OCI-M1 (cell line): ENCODE measurements at places on chromosomes 2 and 18.

DNA sequence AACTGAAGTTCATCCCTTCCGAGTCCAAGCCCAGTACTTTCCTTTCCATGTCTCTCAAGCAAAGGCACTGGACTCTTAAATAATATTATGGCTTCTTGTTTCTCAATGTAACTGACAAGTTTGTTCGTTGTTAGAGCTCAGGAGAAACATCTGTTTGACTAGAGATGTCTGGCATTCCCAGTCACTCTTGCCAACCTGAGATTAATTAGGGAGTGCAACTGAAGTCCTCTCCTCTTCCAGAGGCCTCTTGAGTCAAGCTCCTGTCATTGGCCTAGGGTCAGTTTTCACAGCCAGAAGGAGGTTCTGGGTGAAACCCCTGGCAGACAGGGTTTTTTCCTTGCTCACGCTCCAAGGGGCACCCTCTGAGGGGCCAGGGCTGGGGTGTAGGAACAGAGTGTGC, 196.1 kb downstream of the AGPS start:
- DNase-seq = no peak

DNA sequence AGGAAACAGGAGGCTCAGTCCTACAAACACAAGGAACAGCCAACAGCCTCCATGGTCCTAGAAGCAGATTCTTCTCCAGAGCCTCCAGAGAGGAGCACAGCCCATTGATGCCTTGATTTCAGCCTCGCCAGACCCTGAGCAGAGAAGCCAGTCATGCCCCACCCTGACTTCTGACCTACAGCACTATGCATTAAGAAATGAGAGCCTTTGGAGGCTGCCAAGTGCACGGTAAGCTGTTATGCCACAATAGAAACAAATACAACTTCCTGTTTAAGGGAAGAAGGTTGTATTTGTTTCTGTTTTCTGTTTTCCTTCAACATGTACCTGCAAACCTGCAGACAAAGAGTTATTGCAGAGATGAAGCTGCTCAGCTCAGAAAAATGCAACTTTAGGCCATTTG, 181.3 kb upstream of the AGAP1 start:
- DNase-seq = no peak

DNA sequence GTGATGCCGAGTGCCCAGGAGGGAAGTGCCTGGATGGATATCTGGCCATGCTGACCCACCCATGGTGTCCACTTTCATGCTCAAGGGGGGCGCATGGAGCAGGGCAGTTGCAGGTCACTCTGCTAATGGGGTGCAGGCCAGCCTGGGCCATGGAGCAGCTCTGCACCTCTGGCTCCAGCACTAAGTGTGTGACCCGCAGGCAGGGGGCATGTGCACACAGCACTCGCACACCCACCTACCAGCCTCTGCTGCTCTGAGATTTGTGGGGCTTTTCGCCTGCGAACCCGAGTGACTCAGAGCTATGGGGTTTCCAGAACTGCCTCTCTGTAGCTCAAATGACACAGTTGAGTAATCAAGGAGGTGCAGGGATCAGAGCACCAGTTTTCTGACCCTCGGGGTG, 66.2 kb downstream of the CYP26B1 start:
- no peak for DNase-seq

- DNase-seq = no peak
Measured at GRCh38 chr2:201532686-201533304, 81.3 kb downstream of the STRADB start.

DNA sequence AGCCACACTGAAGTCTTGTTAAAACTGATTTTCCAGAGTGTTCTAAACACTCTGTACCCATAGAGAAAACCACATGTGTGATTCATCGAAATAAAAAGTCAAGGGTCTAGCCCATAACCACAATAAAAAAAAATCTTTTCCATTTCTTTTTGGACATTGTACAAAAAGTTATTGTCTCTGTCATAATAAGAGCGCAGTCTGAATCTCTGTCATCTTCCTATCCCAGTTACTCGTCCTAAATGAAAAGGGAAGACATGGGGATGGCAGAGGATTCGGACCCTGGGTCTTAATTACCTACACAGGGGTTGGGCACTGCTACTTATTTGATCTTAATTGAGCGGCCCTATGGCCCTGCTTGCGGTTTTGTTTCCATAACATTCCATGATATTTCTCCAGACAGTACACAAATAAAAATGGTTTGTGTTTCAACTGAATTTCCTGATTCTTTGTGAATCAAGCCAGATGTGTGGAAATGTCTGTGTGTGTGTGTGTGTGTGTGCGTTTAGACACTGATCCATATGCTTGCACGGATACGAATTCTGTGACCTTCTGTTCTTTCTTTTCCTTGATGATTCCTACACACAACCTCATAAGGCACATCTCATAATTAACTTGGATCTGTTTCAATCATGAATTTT, 133.4 kb upstream of the SPATS2L start:
- no peak for DNase-seq

DNA sequence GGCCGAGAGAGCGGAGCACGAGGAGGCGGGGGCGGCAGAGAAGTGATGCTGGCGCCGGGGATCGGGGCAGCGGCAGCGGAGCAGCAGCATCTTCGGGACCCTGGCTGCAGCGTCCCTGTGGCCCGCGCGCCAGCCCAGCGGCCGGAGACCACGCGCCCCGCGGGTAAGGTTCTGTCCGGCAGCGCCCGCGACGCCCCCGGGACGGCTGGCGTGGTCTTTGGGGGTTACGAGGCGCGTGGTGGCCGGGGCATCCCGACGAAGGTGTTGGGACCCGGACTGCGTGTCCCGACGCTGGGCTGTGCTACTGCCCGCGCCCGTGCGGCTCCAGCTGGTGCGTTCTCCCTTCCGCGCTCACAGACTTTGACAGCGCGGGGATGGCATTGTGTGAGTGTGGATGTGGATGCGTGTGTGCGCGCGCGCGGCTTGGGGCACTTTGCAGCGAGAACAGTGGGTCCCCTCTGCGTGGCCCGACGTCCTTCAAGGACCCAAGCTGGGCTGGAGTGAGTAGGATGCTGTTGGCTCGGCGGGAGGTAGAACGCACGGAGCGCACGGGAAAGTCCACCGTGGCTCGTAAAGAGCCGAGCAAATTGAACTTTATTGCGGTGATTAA, 405.0 kb downstream of the XIRP2 start:
- DNase-seq = no peak

DNA sequence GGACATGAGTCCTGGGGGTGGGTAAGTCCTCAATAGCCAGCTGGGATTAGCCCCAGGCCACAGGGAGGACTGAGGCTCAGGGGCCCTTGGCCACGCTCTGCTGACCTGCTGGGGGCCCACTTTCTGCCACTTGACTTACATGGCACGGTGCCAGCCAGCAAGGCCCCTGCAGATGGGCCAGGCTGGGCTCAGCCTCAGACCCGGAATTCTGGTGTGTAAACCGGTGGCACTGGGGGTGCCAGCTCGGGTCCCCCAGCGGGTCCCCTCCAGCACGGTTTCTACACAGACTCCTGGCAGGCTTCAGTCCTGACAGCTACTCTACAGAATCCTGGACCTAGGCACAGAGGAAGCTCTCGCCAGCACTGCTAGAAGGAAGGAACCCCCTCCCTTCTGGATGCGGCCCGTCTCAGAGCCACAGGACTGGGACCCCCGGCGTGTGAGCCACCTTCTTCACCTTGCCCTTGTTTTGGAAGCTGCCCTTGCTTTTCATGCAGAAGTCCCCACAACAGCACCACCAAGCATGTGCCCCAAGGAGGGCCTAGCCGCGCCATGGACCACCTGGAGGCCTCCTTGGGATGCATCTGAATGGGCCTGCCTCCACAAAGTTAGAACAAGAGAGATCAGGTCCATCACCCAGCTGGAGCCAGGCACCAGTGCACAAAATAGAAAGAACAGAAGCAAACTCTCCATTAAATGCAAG, 8.0 kb downstream of the HDAC4 start:
- DNase-seq = no peak

- DNase-seq = no peak
Measured at GRCh38 chr2:86477349-86477748, 36.2 kb downstream of the KDM3A start.

DNA sequence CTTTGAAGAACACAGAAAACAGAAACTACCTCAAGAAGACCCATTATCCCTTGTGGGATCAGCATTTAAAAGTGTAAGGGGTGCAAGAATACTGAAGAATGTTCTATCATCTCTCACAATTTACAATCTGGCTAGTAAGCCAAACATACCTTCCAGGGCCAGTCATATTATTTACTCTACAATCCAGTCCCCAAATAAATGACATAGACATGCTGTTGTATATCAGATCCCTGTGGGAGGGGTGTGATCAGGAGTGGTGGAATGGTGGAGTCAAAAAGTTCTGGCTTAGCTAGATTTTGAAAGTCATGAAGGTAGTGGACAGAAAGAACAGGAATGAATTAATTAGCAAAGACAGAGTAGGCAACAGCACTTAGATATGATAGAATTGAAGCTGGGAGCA, 1.8 kb upstream of the ITPRID2 start:
- DNase-seq = no peak

DNA sequence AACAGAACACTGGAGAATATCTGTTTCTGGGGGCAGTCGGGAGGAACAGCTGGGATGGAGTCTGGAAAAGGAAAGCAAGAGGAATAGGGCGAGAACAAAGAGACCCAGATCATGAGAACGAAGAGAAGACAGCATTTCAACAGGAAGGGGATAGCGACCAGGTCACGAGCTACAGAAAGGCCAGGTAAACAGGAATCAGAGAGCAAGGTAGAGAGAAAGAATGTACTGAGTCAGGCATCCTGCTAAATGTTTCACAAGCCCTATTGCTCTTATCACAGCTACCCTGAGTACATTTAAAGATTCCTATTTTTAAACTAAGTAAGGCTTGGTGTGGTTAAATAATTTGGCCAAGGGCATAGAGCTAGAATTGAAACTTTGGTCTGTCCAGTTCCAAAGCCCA, 254.9 kb upstream of the RAB12 start:
- no peak for DNase-seq

GRCh38 chr2:144358979-144359541, 160.9 kb downstream of the ZEB2 start:
- peak; percentile 58 for DNase-seq

DNA sequence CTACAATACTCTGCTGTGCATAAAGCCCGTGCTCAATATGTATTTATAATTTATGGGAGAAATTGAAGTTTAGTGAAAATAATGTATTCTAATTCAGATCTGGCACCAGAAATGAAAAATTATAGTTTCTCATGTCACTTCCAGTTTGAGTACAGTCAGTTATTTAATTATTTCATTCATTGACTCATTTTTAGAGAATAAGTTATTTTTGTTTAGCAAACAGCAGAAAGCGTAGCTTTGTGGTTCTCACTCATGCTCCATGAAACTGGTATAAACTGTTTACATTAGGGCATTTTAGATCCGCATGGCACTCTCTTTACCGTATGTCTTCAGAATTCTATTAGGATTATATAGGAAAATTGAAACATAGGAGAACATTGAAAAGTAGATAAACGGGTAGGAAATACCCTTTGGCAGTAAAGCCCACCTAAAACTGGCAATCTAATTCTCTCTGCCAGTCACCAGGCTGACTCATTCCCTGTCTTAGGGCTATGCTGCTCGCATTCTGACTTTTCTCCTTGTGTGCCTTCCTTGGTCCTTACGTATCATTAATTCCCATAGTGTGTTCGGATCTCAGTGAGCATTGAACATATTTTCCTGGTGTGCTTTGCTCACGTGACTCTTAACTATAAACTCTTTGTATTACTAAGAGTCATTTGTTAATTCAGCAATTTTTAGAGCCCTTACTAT, 106.0 kb downstream of the ZNF236 start:
- no peak for DNase-seq

- no peak for DNase-seq
Measured at GRCh38 chr2:53067056-53067455, 700.5 kb upstream of the CHAC2 start.
